Substantia nigra (tissue), 51 donors: ENCODE measurements at places on chromosomes 5 and 9.
A peak's percentile ranks its signal among the peaks of the same experiment; 100 is the strongest.

DNA sequence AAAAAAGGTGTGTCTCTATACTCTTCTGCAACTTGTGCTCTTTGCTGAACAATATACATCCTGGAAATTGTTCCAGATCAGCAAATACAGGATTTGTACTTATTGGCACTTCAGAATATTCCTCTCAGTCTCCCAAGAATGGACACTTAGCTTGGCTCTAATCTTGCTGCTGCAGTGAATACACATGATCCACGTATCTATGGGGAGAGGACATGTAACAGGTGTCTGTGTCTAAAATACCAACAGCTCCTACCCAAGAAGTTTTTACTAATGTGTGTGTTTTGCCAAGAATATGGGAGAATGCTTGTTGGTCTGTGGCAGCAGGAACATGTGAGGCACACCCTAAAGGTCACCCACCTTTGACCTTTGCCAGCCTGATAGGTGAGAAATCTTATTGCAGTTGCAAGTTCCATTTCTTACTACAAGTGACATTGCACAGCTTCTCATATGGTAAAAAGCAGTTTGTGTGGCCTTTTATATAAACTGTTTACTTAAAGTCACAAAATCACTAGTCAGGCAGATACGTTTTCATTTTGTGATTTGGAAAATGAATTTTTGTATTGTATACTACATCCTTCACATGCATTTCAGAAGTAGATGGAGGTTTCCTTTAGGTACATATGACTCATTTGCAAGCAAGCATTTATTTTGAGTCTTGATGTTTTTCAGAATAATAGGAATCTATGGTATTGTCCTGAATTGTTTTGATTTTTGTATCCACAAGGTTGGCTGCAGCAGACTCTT lies 35.8 kb downstream of the PHF2 start:
- no peak for DNase-seq

GRCh38 chr5:151128817-151129216 lies 28.8 kb downstream of the ANXA6 start:
- no peak for DNase-seq

DNA sequence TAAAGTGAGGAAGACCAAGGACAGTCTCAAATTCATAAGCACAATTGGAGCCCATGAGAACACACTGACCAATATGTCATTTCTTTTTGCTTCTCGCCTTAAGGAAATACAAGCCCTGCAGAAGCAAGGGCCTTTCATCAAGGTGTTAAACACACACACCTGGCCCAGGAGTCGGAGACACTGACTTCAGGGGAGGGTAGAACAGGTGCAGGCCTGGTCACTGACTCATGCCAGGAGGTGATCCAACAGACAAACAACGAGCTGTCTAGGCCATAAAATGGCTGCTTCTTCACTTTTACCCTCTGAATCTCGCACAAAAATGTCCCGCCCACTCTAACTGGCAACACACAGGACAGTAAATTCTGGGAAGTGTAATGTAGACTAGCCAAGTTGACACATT lies 62.7 kb downstream of the RGMB start:
- DNase-seq: no peak

DNA sequence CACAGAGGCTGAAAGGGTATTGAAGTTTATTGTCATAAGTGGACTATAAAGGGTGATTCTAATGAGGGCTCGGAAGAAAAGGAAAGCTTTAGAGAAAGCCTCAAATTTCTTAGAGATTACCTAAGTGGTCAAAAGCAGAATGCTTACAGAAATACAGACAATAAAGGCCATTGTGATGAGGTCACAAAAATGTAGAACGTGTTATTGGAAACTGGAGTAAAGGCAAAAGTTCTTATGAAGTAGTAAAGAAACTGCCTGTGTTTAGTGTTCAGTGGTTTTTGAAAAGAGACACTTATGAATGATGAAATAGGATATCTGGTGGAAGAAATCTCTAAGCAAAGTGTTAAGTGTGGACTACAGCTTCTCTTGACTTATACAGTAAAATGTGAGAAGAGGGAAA lies 726.9 kb downstream of the DNAH5 start:
- no peak for DNase-seq

DNA sequence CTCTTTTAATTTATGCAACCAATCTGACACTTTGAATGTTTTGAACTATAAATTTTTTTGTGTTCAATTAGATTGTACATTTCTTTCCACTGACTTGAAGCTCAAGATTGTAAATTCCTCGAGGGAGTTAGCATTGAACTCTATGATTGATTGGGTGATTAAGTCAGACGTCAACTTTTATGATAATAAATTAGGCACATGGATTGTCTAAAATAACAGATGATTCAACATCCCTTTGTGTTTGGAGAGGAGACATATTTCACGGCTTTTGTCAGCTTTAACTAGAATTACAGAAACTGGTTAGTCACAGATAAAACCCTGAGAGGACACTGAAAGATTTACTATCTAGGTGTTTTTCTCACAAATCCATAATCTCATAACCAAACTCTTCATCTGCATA lies 32.7 kb upstream of the TXNDC8 start:
- DNase-seq: no peak

DNA sequence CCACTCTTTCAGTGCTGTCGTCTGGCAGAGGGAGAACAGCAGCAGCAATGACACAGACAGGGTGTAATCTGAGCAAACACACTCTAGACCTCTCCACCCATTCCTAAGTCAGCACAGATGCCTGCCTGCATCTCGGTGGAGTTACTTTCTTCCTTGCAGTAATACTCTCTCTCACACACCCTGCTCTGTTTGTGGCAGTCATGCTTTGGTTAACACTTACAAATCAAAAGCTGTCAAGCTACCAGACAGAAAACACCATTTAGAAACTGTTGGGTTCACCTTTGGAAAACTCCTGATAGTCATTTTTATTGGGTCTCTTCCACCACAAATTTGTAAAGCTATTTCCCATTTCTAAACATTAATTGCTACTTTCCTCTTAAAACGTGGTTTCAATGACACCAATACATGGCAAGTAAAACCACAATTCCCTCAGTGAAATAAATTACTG lies 27.3 kb downstream of the LHFPL2 start:
- DNase-seq: no peak

- no peak for DNase-seq
These were observed 32.2 kb downstream of the CWC27 start for GRCh38 chr5:64800926-64801325.

DNA sequence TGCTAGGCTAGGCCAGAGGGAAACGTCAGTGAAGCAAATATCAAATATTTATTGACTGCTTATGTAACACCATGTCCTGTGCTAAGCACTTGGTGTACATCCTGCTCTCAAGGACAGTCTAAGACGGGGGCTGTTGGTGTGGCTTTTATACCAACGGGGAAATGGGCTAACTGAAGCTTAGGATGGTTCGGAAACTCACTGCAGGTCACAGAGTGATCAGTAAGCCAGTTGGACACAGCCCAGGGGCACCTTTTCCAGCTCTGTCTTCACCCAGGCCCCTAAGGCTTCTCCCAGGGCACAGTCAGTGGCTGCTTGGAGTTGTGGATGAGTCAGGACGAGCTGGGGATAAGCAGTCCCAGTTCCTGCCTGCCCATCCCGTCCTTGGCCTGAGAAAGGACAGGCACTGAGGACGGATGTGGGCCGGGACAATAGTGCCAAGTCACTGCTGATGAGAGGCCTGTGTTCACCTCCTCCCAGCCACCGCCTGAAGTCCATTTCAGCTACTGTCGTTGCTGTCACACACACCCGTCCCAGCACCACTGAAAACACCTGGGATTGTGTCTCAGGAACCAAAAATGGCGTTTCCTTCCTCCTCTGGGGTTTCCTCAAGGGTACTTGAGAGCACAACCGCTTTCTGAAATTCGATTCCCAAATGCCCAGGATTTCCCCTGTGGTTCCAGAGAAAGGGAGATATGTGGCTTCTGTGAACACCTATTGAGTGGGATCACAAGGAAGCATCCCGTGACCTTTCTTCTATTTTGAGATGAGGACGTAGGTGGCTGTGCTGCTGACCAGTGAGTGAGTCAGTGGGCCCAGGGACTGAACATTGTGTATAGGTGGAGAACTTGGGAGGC lies 17.5 kb upstream of the SPRY4 start:
- DNase-seq: no peak

GRCh38 chr9:27339661-27340284 lies 42.8 kb upstream of the EQTN start:
- DNase-seq: no peak

DNA sequence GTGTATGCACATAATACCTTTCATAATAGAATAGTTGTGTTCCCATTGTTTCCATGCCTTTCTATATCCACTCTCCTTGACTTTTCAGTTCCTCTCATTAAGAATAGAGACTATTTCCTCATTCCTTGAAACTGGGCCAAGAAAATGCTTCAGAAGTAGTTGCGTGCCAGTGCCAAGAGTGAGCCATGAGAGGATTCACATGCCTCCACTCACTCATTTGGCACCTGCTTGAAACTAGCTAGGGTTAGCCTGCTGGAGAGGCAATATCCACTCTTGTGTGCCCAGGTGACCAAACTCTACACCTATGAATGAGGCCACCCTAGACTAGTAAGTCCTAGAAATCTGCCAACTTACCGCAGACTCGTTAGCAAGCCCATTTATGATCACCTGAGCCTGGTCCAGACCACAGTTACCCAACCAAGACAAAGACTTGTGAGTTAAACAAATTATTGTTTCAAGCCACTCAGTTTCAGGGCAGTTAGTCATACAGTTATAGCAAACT lies 276.3 kb downstream of the EPB41L4A start:
- DNase-seq: no peak

- no peak for DNase-seq
These were observed 213.1 kb upstream of the GAS1 start for GRCh38 chr9:87160148-87161102.

DNA sequence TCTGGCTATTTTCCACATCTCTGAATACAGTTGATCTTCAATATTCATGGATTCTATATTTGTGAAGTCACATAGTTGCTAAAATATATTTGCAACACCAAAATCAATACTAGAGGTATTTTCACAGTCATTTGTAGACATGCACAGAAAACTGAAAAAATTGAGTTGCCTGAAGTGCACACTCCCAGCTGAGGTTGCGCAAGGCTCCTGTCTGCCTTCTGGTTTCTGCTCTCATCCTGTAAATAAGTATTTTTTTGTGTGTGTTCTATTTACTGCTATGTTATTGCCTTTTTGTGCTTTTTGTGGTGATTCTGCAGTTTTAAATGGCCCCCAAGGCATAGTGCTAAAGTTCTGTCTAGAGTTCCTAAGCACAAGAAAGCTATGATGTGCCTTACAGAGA lies 371.1 kb upstream of the GRAMD2B start:
- DNase-seq: no peak

DNA sequence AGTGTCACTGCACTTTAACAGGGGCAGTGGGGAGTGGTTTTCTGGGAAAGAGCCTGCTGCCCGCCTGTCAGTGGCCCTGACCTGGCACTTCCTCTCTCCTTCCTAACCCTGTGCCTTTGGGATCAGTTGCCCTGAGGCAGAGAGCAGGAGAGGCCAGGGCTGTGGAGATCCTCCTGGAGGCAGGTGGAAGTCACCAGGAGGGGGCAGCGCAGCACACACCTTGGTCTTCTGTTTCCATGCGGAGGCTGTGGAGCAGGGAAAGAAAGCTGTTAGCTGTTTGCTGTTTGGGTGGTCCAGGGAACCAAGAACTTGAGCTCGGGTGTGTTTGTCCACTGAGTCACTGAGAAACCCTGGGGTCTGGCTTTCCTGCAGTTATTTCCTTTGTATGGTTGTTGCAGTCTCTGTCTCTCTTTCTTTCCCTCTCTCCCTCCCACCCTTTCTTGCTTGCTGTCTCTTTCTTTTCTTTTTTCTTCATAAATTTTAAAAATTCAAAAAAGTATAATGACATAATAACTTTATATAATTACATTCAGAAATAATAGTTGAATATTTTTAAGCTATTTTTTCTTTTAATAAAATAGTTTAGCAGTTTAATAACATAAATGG lies 28.1 kb downstream of the NTRK2 start:
- DNase-seq: peak; percentile 69

DNA sequence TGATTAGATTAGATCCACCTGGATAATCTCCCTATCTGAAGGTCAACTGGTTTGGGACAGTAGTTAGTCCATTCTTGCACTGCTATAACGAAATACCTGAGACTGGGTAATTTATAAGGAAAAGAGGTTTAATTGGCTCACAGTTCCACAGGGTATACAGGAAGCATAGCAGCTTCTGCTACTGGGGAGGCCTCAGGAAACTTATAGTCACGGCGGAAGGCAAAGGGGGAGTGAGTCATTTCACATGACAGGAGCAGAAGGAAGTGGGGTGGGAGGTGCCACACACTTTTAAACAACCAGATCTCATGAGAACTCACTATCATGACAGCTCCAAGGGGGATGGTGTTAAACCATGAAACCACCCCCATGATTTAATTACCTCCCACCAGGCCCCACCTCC lies 9.9 kb downstream of the C9orf40 start:
- DNase-seq: no peak

DNA sequence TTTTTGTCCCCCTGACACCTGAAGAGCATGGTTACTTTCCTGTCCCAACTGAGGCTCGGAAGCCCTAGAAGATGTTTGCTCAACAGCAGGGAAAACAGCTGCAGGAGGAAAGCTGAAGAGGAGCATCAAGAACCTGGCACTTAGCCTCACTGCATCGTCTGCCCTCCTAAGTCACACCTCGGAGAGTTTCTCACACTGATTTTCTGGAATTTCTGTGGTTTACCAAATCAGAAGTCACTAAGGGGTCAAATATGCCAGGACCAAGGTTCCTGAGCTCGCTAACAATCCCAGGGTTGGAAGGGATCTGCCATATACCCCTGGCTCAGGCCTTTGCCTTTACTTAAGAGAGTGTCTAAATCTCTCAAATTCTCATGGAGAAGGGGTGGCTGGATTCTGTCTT lies 5.3 kb downstream of the IL12B start:
- DNase-seq: no peak

GRCh38 chr5:94969174-94969573 lies 315.7 kb downstream of the MCTP1 start:
- no peak for DNase-seq

- DNase-seq: no peak
These were observed 494.5 kb upstream of the GRAMD2B start for GRCh38 chr5:125928663-125929062.

DNA sequence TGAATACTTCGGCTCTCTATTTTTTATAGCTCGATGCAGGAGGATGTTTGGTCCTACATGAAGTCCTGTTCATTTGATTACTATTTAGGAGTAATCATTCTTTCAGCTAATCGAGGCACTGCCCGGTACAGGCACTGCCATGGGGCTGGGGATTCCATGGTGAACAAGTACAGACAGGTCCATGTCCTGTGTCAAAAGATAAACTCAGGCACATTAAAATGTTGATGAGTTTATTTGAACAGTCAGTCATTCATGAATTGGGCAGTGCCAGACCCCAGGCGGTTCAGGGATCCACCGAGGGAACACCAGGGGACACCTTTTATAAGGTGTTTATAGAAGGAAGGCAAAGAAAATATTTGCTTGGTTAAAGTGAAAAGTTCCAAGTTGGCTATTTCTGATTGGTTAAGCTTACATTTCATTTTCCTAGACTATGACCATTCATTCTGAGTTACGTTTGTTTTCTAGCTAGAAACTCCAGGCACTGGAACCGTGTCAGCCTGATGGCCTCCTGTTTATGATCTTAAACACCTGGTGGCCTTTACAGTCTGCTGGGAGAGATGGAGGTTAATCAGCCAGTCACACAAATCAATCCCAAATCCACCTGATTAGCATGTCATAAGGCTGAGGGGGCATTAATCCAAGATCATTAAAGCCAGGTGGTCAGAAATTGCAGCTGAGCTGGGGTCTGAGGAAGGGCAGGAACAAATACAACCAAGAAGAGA lies 47.0 kb upstream of the TDRD7 start:
- no peak for DNase-seq
